CD4-positive, alpha-beta T cell treated with Interleukin-6 for 4 hours (primary cell): ENCODE measurements at places on chromosomes 7 and 10.
A peak's percentile ranks its signal among the peaks of the same experiment; 100 is the strongest.

GRCh38 chr7:27905951-27906350 is 166.0 kb downstream of the TAX1BP1 start:
- no peak for DNase-seq

DNA sequence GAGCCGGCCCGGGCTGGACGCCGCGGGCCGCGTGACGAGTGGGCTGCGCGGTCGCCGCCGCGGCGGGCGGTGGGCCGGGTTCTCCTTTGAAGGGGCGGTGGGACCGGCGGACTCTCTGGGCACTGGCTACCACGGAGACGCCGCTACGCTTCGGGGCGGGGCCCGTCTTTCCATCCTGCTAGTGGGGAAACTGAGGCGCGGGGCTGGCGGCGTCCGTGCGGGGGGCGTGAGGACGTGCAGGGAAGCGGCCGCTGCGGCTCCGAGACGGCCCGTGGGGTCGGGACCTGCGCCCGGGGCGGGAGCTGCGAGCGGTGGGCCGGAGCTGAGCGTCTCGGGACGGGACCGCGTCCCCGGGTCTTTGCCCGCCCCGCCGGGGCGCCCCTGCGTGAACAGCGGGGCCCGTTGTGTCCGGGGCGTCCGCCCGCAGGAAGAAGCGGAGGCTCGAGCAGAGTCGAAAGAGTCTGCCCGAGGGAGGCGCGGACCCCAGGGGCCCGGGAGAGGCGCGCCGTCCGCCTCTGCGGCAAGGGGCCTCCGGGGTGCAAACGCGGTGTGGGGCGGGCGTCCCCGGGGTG is 548 bp upstream of the BNIP3 start:
- peak; percentile 19 for DNase-seq

DNA sequence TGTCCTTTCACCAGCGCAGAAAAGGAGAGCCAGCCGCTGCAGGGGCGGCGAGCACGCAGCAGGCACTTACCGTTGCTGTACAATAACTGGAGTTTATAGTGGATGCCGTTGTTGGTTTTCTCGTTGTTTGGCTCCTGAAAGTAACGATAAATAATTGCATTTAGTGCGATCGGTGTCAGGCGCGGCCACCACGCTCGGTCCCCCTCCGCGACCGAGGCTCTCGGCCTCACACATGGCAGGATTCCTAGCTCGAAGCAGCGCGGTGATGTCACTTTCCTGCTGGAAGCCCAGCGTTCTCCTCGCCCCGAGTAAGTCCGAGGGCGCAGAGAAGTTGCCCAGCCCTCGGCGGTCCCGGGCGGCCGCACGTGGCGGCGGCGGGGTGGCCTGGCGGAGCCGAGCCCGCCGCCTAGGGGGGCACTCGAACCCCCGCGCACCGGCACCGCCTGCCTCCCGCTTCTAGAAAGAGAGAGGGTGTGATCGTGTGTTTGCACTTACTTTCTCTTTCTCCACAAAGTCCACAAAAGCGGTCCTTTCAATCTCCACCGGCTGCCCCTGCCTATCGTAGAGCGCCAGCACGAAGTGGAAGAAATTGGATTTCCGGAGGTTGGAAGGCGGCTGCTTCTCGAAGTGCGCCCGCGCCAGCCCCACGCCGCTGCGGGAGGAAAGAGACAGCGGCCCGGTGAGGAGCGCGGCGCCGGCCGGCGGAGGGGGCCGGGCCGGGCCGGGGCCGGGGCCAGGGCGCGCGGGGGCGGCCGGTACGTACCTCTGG is 1.0 kb downstream of the EBF3 start:
- DNase-seq = no peak

- DNase-seq = no peak
Observed at GRCh38 chr7:5582532-5582935, 158.9 kb upstream of the TNRC18 start.

DNA sequence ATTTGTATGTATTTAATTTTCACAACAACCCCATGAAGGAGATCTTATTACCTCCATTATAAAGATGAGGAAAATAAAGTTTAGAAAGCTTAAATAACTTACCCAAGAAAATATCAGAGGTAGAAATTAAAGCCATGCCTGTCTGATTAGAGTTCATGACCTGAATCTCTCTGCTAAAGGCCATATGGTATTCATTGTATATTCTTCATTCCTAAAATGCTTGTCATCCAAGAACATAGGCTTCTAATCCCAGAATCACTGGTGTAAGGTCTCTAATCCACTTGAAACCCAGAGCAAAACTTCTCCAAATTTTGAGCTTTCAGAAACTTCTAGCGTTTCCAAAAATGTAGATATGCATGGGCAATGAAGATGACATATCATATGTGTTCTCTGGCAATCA is 72.3 kb upstream of the YAE1 start:
- no peak for DNase-seq

DNA sequence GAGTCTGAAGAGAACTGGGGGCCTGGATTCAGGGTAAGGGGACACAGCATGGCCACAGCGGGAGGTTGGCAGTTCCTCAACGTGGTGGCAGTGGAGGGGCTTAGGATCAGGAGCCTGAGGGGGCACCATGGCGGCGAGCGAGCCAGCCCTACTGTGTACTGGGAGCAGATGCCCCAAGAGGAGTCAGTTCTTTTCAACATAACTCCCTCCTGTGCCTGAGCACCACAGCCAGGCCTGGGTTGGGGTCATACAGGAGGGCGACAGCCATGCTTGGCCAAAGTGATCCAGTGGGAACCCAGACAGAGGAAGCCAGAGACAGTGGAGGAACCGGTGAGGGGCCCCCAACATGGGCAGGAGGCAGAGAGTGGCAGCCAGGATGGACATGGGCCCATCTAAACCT is 65.8 kb downstream of the MICALL2 start:
- no peak for DNase-seq

GRCh38 chr10:48456808-48457761 is 147.8 kb downstream of the ARHGAP22 start:
- no peak for DNase-seq

DNA sequence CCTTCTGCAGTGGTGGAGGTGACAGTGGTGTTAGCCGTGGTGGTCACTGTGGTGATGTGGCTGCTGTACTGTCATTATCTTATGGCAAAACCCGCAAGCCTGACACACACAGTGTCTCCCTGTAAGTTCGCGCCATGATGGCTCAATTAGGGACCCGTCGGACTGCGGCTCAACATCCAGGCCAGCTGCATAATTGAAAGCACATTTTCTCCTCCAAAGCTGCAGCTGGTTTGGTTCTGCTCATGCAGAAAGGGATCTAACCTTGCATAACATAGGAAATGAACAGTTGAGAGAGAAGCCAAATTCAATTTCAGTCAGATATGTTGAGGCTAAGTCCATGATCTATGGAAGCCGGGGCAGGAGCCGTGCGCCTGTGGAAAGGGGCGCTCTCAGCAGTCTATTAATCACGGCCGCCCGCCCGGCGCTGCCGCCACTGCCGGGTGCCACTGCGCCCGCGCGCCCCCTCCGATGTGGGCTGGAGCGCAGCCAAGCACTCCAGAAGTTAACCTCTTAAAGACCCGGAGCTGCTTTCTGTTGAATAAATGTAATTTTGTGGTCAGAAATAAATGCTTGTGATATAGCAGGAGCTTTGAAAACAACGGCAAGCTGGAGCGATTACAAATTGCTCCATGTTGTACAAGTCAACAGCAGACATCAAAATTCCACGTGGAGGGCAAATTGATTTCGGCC is 227.7 kb downstream of the CUX1 start:
- no peak for DNase-seq

- no peak for DNase-seq
Observed at GRCh38 chr10:133173860-133174640, 14.0 kb downstream of the KNDC1 start.

GRCh38 chr10:124028700-124029480 is 64.5 kb downstream of the CHST15 start:
- DNase-seq = no peak

GRCh38 chr10:93926613-93927012 is 32.8 kb downstream of the SLC35G1 start:
- no peak for DNase-seq

DNA sequence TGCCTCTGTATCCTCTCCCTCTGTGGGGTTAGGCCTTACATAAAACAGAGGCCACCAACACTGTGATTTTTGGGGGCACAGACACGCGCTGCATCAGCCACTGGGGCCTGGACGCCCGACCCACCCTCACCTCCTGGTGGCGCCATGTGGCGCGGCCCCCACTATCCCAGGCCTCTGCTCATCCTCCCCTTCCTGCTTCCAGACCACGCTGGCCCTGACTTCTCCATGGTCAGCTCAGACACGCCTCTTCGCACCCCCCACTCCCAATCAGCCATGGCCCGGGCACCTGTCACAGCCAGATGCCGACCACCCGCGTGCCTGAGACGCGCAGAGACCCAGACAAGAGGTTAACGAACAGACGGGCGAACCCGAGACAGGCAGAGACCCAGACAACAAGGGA is 263.9 kb downstream of the ELFN1 start:
- DNase-seq = no peak

GRCh38 chr7:37104822-37105518 is 343.7 kb downstream of the ELMO1 start:
- no peak for DNase-seq
